ENCODE measurements at places on chromosomes 5 and 9.
A peak's percentile ranks its signal among the peaks of the same experiment; 100 is the strongest.

- no peak for DNase-seq
Measured at GRCh38 chr5:31364881-31365636, 166.8 kb downstream of the DROSHA start.

GRCh38 chr9:97856857-97857605, 4.0 kb downstream of the FOXE1 start:
- no peak for DNase-seq

DNA sequence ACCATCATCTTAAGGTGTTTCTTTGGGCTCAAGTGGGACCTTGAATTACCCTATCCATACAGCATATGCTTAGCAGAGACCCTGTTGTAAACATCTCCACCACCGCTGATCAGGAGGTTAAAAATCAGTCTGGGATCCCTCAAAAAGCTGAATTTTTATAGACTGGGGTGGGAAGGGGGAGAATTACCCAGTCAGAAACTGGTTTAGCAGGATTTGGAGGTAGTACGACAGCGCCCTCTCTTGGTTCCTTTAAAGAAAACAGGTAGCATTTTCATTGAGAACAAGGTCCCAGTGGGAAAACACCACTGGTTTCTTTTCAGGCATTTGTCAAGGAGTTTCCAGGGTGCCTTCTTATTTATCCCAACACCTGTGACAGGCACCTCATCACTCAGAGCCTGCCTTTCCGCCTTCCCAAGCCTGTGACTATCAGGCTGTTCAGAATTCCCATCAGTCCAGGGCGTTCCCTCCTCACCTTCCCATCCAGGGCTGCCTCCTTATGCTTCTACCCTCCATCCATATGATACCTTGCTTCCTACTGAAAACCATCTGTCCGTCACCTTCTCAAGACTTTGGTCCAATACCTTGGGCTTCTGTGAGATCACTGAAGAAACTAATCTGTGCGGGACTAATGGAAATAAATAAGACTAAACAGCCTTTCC, 203.8 kb upstream of the RAI14 start:
- no peak for DNase-seq

DNA sequence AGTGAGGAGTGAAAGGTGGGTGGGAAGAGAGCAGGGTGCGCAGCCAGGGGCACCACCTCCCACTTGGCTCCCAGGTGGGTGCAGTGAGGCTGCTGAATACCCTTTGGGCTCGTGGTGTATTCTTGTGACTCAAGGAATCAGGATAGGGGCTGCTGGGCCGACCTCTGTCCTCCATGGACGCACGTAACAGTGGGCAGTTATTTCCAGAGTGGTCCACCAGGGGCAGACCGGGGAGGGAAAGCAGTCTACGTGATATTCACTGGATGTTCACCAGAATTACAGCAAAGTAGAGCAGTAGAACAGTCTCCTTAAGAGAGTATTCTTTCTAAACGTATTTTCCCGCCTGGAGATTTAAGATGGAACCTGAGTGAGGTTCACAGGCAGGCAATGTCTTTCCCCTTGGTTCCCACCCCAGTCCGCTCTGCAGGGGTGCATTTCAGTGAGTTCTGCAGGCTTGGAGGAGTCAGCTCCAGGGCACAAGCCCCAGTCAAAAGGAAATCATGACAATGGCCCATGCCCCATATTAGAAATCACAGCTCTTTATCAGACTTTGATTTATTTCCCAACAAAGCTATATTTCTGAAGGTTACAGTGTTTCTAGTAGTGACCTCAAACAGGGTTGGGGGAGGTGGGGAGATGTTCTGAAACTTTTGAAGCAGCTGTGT, 88.7 kb downstream of the SYK start:
- no peak for DNase-seq

DNA sequence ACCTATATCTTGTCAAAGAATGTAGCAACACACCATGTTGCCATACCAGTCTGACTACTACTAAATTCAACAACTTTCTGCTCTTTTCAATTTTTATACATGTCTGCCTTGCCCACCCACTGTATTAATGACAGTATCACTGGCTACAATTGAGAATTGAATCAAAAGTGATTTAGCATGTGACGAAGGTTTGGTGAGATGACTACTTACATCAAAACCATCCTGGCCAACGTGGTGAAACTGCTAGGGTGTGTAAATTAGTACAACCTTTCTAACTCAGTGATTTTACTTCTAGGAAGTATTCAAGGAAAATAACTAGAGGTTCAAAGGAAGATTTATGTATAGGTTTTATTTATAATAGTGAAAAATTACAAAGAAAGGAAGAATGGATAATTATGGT, 109.8 kb downstream of the UNC13B start:
- DNase-seq: no peak

DNA sequence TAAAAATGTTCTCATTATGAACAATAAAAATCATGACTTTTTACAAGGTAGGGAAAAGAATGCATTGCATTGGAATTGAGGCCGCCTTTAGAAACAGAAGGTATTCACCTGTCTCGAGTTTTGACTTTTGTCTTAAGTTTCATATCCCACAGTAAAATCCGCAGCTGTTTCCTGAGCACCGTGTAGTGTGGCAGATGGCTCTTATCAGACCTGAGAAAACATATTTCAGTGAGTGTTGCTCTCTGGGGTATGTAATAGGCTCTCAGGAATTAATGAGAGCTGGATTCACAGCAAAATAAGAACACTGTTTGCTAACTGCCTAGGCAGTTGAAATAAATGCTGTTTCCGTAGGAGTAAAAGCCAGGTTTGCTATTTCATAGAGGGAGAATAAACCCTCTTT, 221.4 kb downstream of the CFAP90 start:
- DNase-seq: no peak

DNA sequence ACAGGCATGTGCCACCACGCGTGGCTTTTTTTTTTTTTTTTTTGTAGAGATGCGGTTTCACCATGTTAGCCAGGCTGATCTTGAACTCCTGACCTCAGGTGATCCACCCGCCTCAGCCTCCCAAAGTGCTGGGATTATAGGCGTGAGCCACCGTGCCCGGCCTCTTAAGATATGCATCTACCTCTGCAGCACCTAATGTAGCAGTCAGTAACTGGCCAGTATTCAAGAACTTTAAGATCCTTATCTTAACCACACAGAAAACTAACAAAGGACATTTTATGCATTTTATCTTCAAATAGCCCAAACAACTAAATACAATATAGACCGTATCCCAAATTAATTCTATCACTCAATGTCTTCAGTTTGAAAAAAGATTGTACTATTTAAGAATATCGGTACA, 618.7 kb downstream of the TLE1 start:
- DNase-seq: peak; percentile 35

- DNase-seq: no peak
Measured at GRCh38 chr5:81202655-81203054, 30.5 kb upstream of the CKMT2 start.

GRCh38 chr9:126856326-126856877, 4.0 kb upstream of the ZBTB34 start:
- no peak for DNase-seq

- DNase-seq: no peak
Measured at GRCh38 chr5:87329114-87329513, 61.4 kb downstream of the RASA1 start.

DNA sequence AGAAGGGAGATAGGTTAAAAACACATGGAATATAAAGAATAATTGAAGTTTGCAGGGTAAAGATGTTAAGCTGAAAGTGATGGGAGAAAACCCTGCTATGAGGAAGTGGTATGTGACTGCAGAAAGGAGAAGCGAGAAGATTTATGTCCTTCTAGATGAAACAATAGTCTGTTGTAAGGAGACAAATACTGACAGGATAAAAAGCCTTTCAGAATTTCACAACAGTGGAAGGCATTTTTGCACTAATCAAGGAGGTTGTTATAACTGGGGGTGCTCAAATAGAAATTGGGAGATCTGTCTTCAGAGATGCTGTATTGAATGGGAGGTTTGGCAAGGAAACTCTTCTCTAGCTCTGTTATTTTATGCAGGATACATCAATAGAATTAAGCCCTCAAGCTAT, 69.6 kb downstream of the NMUR2 start:
- DNase-seq: no peak

All from aorta (tissue), 5 donors.